ENCODE measurements at places on chromosomes 3 and 15.

GRCh38 chr3:196513697-196514349, 1.3 kb downstream of the SMCO1 start:
- DNase-seq = no peak

- DNase-seq = no peak
These were observed 9.8 kb downstream of the HOMER2 start for GRCh38 chr15:82942691-82943090.

GRCh38 chr3:102660653-102661052, 225.8 kb downstream of the ZPLD1 start:
- no peak for DNase-seq

- no peak for DNase-seq
These were observed 78.3 kb downstream of the FMN1 start for GRCh38 chr15:33116198-33116597.

GRCh38 chr3:138862531-138862923, 27.8 kb upstream of the PIK3CB start:
- no peak for DNase-seq

Measured in HL-60 (cell line).